ENCODE measurements at places on chromosomes 3 and 15. TPM values are rescaled to one million over a fixed set of nuclear protein-coding genes. Genes with fewer than 3 reads are reported as not detected.
A peak's percentile ranks its signal among the peaks of the same experiment; 100 is the strongest.

DNA sequence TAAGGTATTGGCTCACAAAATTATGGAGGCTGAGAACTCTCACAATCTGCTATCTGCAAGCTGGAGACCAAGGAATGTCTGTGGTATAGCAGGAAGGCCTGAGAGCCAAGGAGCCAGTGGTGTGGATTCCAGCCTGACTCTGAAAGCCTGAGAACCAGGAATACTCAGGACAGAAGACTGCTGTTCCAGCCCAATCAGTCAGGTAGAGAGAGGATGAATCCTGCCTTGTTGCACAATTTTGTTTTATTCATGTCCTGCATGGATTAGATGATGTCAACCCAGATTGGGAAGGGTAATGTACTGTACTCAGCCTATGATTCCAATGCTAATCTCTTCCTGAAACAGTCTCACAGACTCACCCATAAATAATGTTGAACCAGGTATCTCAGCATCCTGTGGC, 312.4 kb upstream of the KCNMB2 start:
- no peak for DNase-seq

- DNase-seq: no peak
Measured at GRCh38 chr3:141127344-141128125, 76.4 kb downstream of the SPSB4 start.

DNA sequence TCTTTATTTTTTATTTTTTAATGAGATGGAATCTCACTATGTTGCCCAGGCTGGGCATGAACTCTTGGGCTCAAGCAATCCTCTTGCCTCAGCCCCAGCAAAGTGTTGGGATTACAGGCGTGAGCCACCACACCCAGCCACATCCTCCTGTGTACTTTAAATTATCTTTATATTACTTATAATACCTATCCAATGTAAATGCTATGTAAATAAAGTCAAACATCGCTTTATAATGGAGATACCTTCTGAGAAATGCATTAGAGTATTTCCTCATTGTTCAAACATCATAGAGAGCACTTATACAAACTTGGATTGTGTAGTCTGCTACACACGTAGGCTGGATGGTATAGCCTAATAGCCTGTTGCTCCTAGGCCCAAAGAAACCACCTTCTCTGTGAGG, 41.4 kb upstream of the MAGI1 start:
- DNase-seq: peak; percentile 24

DNA sequence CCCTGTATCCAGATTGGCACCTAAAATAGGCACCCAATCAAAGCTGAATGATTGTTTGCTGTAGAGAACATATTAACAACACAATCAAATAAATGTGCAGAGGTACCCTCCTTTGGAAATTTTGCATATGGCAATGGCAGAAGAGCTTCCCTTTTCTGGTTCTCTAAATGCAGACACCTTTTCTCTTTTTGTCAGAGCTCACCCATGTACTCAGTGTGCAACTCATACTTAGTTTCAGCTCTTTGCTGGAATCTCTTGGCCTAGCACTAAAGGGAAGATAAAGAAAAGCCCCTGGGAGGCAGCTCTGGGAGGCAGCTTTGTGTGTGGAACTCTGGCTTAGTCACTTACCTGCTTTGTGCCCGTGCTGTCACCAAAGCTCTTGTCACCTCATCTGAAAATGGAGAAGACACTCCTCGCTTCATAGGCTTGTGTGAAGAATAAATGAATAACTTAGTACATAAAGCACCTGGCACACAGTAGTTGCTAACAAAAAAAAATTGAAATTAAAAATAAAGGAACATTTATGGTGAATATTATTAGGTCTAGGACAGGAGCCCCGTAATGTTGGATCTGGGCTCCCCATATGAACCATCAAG, 28.8 kb downstream of the ST6GAL1 start:
- DNase-seq: no peak

- DNase-seq: no peak
Measured at GRCh38 chr15:78761891-78762385, 49.3 kb downstream of the ADAMTS7 start.

DNA sequence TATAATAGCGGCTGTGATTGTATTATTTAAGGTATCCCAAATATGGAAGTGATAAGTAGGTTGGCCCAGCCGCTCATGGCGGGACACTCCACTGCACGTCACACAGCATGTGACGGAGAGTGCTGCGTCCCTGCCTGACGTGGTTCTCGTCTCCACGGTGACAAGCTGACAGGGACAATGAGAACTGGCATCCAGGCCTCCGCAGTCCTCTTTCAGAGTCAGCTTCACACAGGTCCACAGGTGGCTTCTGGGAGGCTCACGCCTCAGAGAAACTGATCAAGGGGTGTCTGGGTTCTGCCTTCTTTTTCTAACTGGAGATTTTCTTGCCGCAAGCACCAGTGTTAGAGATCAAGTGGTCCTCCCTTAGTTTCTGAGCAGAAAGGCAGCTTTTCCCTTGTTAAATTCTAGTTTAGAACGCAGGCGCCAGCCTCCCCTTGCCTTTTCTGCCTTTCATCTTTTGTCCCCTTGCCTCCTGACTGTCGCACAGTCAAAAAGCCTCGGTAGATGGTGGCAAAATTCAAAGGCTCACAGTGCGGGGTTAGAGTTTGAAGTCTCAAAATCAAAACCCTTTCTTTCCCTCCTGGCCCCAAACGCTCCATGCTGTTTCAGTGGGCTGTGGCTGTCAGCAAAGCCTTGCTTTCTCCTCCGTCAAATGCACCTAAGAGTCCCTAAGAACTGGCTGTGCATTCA, 120.9 kb downstream of the ATP10A start:
- DNase-seq: no peak

DNA sequence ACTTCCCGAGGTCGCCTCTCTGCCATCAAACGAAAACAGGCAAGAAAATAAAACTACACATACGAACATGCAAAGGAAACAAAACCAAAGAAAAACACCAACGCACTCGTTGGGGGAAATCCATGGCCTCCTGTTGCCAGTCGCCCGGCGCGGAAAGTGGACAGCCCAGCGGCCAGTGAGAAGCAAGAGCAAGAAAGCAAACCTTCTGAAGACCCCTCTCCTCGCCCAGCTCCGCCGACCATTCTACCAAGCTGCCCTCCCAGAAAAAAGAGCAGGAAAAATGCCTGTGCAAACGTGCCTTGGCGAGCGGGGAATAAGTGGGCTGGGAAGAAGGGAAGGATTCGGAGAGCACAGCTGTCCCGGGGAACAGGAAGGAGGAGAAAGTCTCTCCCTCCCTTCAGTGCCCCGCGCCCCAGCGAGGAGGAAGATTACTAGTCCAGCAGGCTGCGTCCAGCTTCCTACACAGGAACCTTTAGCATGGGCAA, 802 bp upstream of the NECTIN3 start:
- DNase-seq: no peak

GRCh38 chr3:183698318-183698751, 738 bp downstream of the YEATS2 start:
- DNase-seq: peak; percentile 25

Gene CP
- total RNA-seq: 19.5 TPM

Gene SLC12A1
- total RNA-seq: not detected

Gene RETNLB
- total RNA-seq: 62.7 TPM

Gene DAZL
- total RNA-seq: not detected

Gene ST3GAL6
- 2.7 TPM for total RNA-seq

Gene GPR15
- total RNA-seq: 11.7 TPM

Gene CELSR3
- 2.5 TPM for total RNA-seq

Gene CHCHD4
- 17.2 TPM for total RNA-seq

Gene HYKK
- total RNA-seq: 7.6 TPM

Gene C2CD4B
- total RNA-seq: not detected

All from transverse colon (tissue), 4 donors.